Occipital lobe (tissue), 3 donors: ENCODE measurements at places on chromosomes 11 and 22. TPM values are rescaled to one million over a fixed set of nuclear protein-coding genes. Genes with fewer than 3 reads are reported as not detected.

DNA sequence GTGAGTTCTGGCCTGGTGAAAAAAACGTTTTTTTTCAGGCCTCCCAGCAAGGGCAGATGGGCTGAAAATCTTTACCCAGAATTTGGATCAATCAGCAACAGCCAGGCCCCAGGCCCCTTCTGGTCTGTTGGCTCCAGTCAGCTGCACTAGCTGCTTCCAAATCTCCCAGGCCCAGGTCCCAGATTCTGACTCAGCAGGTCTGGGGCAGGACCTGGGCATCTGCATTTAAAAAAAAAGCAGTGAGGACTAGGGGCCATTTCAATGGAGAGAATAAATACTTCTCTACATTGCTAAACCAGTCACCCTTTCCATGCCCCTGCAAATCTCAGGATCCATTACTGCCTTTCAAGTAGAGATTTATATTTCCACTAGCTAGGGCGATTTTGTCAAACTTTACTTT is 4.3 kb downstream of the SLC15A3 start:
- no peak for DNase-seq

CALCA gene
- total RNA-seq: not detected

DNA sequence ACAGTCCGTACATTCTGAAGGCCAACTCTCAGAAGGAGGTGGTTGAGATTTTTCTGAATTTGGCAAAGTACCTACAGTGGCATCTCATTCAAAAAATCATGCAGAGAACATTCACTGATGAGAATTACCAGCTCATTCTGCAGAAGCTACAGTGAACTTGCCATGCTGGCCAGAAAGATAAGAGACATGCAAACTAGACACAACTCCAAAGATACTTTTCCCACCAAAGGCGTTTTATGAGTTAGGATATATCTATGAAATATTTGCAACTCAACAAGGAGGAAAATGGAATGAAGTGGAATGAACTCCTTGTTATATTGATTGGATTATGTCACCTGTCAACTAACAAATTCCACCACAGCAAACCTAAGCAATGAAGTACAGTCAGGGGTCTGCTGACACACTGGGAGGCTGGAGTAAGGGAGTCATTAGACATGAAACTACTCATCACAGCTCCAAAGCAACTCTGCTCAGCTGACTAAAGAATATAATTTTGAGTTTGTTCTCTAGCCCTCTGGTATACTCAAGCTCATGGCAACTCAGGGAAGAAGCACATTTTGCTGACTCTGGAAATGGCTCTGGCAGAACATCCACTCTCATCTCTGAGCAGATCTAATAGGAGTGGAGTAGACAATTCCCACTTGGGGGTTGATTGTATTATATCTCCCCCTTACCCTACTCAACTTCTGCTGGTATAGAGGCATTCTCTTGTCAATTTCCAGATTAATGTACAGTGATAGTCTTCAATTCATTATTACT is 22.9 kb downstream of the MAML2 start:
- DNase-seq: no peak

DNA sequence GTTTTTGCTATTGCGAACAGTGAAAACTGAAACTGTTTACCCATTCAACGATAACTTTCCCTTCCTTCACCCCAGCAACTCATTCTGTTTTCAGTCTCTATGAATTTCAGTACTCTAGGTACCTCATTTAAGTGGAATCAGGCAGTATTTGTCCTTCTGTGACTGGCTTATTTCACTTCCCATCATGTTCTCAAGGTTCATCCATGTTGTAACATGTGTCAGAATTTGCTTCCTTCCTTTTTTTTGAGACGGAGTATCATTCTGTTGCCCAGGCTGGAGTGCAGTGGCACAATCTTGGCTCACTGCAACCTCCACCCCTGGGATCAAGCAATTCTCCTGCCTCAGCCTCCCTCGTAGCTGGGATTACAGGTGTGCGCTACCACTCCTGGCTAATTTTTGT is 23.7 kb downstream of the HTR3B start:
- DNase-seq: no peak
